ENCODE measurements at places on chromosomes 6 and 20. TPM values are rescaled to one million over a fixed set of nuclear protein-coding genes. Genes with fewer than 3 reads are reported as not detected.

PPIL6 gene
- total RNA-seq: 21.2 TPM

C6orf163 gene
- total RNA-seq: 3.2 TPM

HLA-G gene
- 9.9 TPM for total RNA-seq

TFB1M gene
- 26.1 TPM for total RNA-seq

ANGPT4 gene
- total RNA-seq: not detected

C6orf141 gene
- total RNA-seq: 22.6 TPM

SOX18 gene
- total RNA-seq: not detected

SOX4 gene
- total RNA-seq: 81.7 TPM

UNC5CL gene
- total RNA-seq: 0.14 TPM

NEU1 gene
- total RNA-seq: 64.1 TPM

AKAP12 gene
- 2.1 TPM for total RNA-seq

WRNIP1 gene
- 52.3 TPM for total RNA-seq

C6orf118 gene
- total RNA-seq: not detected

RIPOR2 gene
- 0.07 TPM for total RNA-seq

VNN1 gene
- total RNA-seq: 0.50 TPM

FOXA2 gene
- 10.9 TPM for total RNA-seq

HAO1 gene
- total RNA-seq: not detected

FAM162B gene
- not detected for total RNA-seq

C20orf202 gene
- under 0.01 TPM for total RNA-seq

MMP24 gene
- total RNA-seq: 0.07 TPM

EDN3 gene
- total RNA-seq: not detected

HNF4A gene
- not detected for total RNA-seq

KIAA1755 gene
- not detected for total RNA-seq

TRIM40 gene
- not detected for total RNA-seq

PRRT1 gene
- not detected for total RNA-seq

ETV7 gene
- total RNA-seq: under 0.01 TPM

LRRC1 gene
- total RNA-seq: 27.1 TPM

SUMO4 gene
- total RNA-seq: 1.9 TPM

FAM217A gene
- total RNA-seq: not detected

HLA-DQA2 gene
- total RNA-seq: not detected

ZNF334 gene
- 7.9 TPM for total RNA-seq

CHMP4B gene
- 18.5 TPM for total RNA-seq

RSPH4A gene
- under 0.01 TPM for total RNA-seq

VWA7 gene
- 1.00 TPM for total RNA-seq

PRR18 gene
- total RNA-seq: under 0.01 TPM

HSPA1L gene
- total RNA-seq: 1.1 TPM

HELZ2 gene
- total RNA-seq: 33.5 TPM

KCNB1 gene
- total RNA-seq: not detected

RAET1L gene
- 9.3 TPM for total RNA-seq

PRICKLE4 gene
- total RNA-seq: 1.1 TPM

TRDN gene
- not detected for total RNA-seq

SYNDIG1 gene
- total RNA-seq: not detected

GRIK2 gene
- total RNA-seq: 0.34 TPM

VPS16 gene
- total RNA-seq: 22.9 TPM
